ENCODE measurements at places on chromosomes 12 and 14. TPM values are rescaled to one million over a fixed set of nuclear protein-coding genes. Genes with fewer than 3 reads are reported as not detected.

TAMALIN gene
- 53.3 TPM for total RNA-seq

TMEM119 gene
- total RNA-seq, result not detected

BIN2 gene
- total RNA-seq, result not detected

TMEM229B gene
- total RNA-seq, result 2.9 TPM
